ENCODE measurements at places on chromosomes 2 and 18.
A peak's percentile ranks its signal among the peaks of the same experiment; 100 is the strongest.

DNA sequence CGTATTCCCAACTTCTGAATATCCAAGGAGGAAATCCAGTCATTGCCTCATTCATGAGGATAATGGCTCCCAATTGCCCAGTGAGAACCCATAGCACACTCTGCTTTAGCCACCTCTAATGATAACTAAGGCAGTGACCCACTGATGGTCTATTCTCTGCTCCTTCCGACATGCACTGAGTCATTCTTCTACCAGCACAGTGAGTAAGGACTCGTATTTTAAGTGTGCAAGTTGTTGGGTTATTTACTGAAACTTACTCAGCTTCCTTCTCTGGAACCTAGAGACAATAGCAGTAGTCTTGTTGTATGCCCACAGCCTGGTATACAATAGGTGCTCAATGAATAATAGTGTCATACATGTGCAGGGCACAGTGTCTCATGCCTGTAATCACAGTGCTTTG, 81.1 kb upstream of the ZNF397 start:
- H3K4me3 ChIP-seq: no peak overlapping the region
- 0 out of 2 replicates have a peak, but pooled peaks cover 9% of the 10 kb centered on the region for H3K27me3 ChIP-seq
- peak; percentile 20 for DNase-seq
- H3K4me1 ChIP-seq: no peaks in the 10 kb centered on the region
- no peaks in the 10 kb centered on the region for H3K36me3 ChIP-seq

GRCh38 chr2:112880696-112881095, 30.3 kb upstream of the IL37 start:
- no peak for DNase-seq
- no peak overlapping the region for H3K4me3 ChIP-seq
- H3K27ac ChIP-seq: peak overlapping the region; percentile 60

DNA sequence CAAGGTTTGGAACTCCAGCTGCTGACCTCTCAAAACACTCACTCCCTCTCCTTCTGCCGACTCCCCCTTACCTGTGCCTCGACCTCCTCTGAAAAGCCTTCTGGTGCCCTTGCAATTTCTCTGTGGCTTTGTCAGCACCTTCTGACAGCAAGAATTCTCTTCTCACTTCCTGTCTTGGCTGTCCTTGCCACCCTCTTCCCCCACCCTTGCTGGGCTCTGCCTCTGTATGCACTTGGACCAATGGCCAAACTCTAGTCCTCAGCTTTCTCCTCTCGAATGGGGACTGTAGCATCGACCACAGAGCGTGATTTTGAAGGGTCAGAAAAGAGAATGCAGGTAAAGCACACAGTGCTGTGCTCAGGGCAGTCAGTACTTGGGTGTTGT, 99.0 kb downstream of the HS1BP3 start:
- DNase-seq: no peak
- H3K36me3 ChIP-seq: no peaks in the 10 kb centered on the region
- peaks cover 6% of the 10 kb centered on the region for H3K4me1 ChIP-seq
- H3K4me3 ChIP-seq: no peak overlapping the region
- H3K27me3 ChIP-seq: no peaks in the 10 kb centered on the region
- H3K27ac ChIP-seq: no peak overlapping the region

DNA sequence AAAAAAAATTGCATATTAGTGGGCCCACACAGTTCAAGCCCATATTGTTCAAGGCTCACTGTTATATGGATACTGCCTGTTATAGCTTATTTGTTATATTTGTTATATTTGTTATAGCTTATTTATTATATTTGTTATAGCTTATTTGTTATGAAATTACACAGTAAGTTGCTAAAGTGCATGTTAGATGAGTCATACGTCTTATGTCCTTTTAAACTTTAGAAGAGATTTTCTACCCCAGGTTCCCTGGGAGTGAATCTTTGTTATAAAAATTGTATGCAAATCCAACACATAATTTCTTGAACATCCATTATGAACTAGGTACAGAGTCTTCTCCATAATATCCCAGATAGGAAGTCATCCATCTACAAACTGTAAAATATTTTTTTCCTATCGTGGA, 22.1 kb downstream of the HTR2B start:
- peaks cover 6% of the 10 kb centered on the region for H3K36me3 ChIP-seq
- H3K27me3 ChIP-seq: no peaks in the 10 kb centered on the region
- peak; percentile 60 for DNase-seq
- H3K27ac ChIP-seq: peak overlapping the region; percentile 18

GRCh38 chr2:157160111-157160510, 97.4 kb upstream of the GALNT5 start:
- H3K4me1 ChIP-seq: peaks cover 7% of the 10 kb centered on the region
- no peaks in the 10 kb centered on the region for H3K36me3 ChIP-seq
- no peak overlapping the region for H3K4me3 ChIP-seq
- DNase-seq: no peak
- no peaks in the 10 kb centered on the region for H3K27me3 ChIP-seq

GRCh38 chr2:39492095-39492590, 55.1 kb upstream of the MAP4K3 start:
- peaks cover 51% of the 10 kb centered on the region for H3K4me1 ChIP-seq
- no peaks in the 10 kb centered on the region for H3K36me3 ChIP-seq
- H3K27ac ChIP-seq: peak overlapping the region; percentile 63
- peak; percentile 95 for DNase-seq
- H3K27me3 ChIP-seq: no peaks in the 10 kb centered on the region

- H3K27ac ChIP-seq: no peak overlapping the region
- no peaks in the 10 kb centered on the region for H3K36me3 ChIP-seq
- H3K4me3 ChIP-seq: no peak overlapping the region
- H3K27me3 ChIP-seq: no peaks in the 10 kb centered on the region
Observed at GRCh38 chr2:119212139-119212800, 11.4 kb upstream of the STEAP3 start.

DNA sequence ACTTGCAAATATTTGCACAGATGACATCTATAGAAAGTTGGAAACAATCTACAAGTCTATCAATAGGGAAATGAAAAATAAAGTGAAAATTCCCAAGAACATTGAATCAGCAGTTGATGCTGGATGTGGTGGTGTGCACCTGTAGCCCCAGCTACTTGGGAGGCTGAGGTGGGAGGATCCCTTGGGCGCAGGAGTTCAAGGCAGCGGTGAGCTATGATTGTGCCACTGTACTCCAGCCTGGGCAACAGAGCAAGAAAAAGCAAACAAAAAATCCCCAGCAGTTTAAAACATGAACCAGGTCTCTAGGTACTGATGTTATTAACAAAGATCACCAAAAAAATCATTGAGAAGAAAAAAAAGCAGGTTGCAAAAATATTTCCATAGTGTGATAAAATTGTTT, 15.4 kb upstream of the NDUFV2 start:
- no peak for DNase-seq
- H3K36me3 ChIP-seq: no peaks in the 10 kb centered on the region
- no peak overlapping the region for H3K27ac ChIP-seq
- H3K4me1 ChIP-seq: no peaks in the 10 kb centered on the region
- H3K4me3 ChIP-seq: no peak overlapping the region

GRCh38 chr2:49165662-49166061, 11.3 kb upstream of the FSHR start:
- no peaks in the 10 kb centered on the region for H3K4me1 ChIP-seq
- no peaks in the 10 kb centered on the region for H3K36me3 ChIP-seq
- H3K4me3 ChIP-seq: no peak overlapping the region
- H3K27ac ChIP-seq: no peak overlapping the region
- no peak for DNase-seq

- H3K36me3 ChIP-seq: no peaks in the 10 kb centered on the region
- H3K4me3 ChIP-seq: no peak overlapping the region
- no peak for DNase-seq
- H3K4me1 ChIP-seq: peaks cover 12% of the 10 kb centered on the region
Observed at GRCh38 chr18:23340661-23341060, 112.4 kb upstream of the RIOK3 start.

DNA sequence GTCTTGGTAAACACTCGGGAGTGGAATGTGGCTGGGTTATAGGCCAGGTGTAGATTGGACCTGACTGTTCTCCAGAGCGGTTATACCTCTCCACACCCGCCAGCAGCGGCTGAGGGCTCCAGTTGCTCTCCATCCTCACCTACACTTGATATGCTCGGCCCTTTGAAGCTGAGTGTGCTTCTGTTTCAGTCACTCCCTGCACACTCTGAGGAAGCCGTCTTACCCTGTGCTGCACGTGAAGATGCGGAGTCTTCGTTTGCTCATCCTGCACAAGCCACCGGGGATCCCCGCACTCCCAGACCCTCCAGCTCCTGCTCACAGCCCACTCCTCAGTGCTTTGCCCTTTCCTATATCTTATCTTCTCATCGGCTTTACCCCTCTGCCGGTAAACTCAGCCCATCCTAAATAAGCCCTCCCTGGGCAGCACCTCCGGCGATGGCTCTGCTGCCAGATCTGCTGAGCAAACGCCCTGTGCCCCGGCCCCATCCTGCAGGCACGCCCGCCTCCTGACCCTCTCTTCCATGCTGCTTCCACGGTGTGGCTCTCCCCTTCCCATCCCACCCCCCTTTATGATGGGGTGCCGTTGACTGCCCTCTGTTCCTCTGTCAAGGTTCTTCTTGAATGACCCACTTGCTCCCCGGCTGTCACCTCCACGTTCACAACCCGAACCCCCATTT, 47.3 kb upstream of the ODC1 start:
- DNase-seq: no peak
- no peak overlapping the region for H3K4me3 ChIP-seq
- H3K4me1 ChIP-seq: peaks cover 9% of the 10 kb centered on the region
- H3K27me3 ChIP-seq: peaks cover 19% of the 10 kb centered on the region

DNA sequence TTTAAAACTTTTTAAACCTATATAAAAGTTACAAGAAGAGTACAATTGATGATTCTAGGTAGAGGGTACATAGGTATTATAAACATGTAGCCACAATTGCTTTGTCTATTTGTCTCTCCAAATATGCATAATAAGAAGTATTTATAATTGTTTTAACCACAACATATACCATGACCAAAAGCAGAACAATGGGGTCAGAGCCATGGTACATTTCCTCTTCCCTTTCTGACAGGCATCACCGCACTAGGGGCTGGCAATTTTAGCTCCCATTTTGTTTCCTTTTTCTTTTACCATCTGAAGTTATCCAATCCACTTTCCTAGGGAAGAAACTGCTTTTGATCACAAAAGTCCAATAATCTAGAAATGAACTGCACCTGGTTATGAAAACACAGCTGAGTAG, 49.3 kb downstream of the TMX3 start:
- H3K4me1 ChIP-seq: peaks cover 11% of the 10 kb centered on the region
- no peak for DNase-seq
- H3K36me3 ChIP-seq: no peaks in the 10 kb centered on the region
- H3K27ac ChIP-seq: no peak overlapping the region
- H3K27me3 ChIP-seq: no peaks in the 10 kb centered on the region

GRCh38 chr2:227499627-227500300, 27.8 kb downstream of the AGFG1 start:
- DNase-seq: no peak
- H3K27me3 ChIP-seq: no peaks in the 10 kb centered on the region
- H3K27ac ChIP-seq: no peak overlapping the region
- no peak overlapping the region for H3K4me3 ChIP-seq

- no peak overlapping the region for H3K27ac ChIP-seq
- no peak for DNase-seq
- no peaks in the 10 kb centered on the region for H3K4me1 ChIP-seq
- no peaks in the 10 kb centered on the region for H3K27me3 ChIP-seq
- no peak overlapping the region for H3K4me3 ChIP-seq
- H3K36me3 ChIP-seq: no peaks in the 10 kb centered on the region
Observed at GRCh38 chr2:222362336-222362735, 62.0 kb upstream of the SGPP2 start.

DNA sequence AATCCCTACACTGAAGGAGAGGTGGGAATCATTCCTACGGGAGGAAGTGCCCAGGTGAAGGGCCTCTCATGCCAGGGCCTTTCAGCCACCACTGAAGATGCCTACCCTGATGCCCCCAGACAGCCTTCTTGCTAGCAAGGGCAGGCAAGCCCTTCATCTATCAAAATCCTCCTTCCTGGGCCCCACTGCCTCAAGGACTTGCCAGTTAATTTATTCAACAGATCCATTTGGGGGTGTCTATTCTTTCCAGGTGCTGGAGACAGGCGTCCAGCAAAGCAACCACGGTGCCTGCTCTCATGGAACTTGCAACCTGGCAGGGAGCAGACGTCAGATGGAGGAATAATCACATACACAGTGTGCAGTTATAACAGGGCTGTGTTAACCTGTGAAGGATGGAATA, 95.5 kb downstream of the GYPC start:
- no peak overlapping the region for H3K4me3 ChIP-seq
- DNase-seq: no peak
- no peaks in the 10 kb centered on the region for H3K4me1 ChIP-seq
- no peaks in the 10 kb centered on the region for H3K27me3 ChIP-seq
- no peak overlapping the region for H3K27ac ChIP-seq
- no peaks in the 10 kb centered on the region for H3K36me3 ChIP-seq

DNA sequence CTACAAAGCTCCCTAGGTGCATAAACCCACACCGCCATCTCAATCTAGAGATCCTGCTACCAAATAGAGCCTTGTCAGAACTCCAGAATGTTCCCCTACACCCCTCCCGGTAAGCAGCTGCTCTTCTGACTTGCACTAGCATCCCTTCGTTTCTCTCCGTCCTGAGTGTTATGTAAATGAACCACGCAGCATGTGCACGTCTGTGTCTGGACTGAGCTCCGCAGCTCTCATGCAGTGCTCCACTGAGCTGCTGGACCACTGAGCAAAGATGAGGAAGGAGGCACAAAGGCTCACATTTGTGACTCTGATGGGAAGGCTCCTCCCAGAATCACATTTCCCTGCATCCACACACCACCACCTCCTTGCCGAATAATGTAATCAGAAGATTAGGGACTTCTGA, 203.6 kb downstream of the MYT1L start:
- no peaks in the 10 kb centered on the region for H3K36me3 ChIP-seq
- H3K27ac ChIP-seq: no peak overlapping the region
- H3K27me3 ChIP-seq: no peaks in the 10 kb centered on the region
- H3K4me1 ChIP-seq: no peaks in the 10 kb centered on the region
- DNase-seq: no peak

GRCh38 chr2:181952404-181953226, 33.0 kb upstream of the PPP1R1C start:
- H3K36me3 ChIP-seq: no peaks in the 10 kb centered on the region
- H3K27me3 ChIP-seq: no peaks in the 10 kb centered on the region
- H3K4me1 ChIP-seq: peaks cover 38% of the 10 kb centered on the region
- H3K27ac ChIP-seq: no peak overlapping the region
- DNase-seq: no peak

DNA sequence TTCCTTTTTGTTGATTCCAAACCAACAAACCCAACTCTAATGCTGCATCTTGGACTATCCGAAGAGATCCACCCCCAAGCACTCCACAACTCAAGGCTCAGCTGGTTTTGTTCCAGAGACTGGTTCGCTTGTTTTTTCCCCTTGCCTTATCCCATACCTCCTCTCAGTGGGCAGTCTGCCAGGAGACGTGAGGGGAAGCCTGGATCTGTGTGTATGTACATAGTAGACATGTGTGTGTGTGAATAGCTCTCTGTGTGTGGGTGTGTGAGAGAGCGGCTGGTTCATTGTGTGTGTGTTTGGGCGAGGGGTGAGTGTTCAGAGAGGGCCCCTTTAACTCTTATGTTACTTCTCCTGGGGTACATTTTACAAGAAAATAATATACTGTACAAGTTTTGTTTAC, 94.4 kb downstream of the NRP2 start:
- H3K36me3 ChIP-seq: no peaks in the 10 kb centered on the region
- H3K27me3 ChIP-seq: no peaks in the 10 kb centered on the region

GRCh38 chr18:74453016-74453566, 4.0 kb downstream of the DIPK1C start:
- no peak overlapping the region for H3K4me3 ChIP-seq
- H3K4me1 ChIP-seq: no peaks in the 10 kb centered on the region
- DNase-seq: no peak
- no peak overlapping the region for H3K27ac ChIP-seq
- no peaks in the 10 kb centered on the region for H3K36me3 ChIP-seq

- H3K27me3 ChIP-seq: no peaks in the 10 kb centered on the region
- no peak for DNase-seq
- H3K4me3 ChIP-seq: no peak overlapping the region
- H3K36me3 ChIP-seq: no peaks in the 10 kb centered on the region
- H3K27ac ChIP-seq: no peak overlapping the region
- no peaks in the 10 kb centered on the region for H3K4me1 ChIP-seq
Observed at GRCh38 chr2:163395602-163396001, 340.2 kb downstream of the FIGN start.
